ENCODE measurements at places on chromosomes 6 and 20.

- no peak for DNase-seq
These were observed 891 bp upstream of the POU3F2 start for GRCh38 chr6:98833307-98834059.

GRCh38 chr6:8589941-8590729 lies 154.8 kb upstream of the SLC35B3 start:
- no peak for DNase-seq

- no peak for DNase-seq
These were observed 78.4 kb upstream of the SLC22A23 start for GRCh38 chr6:3535033-3535775.

- no peak for DNase-seq
These were observed 4.0 kb upstream of the ZNF217 start for GRCh38 chr20:53597521-53598120.

DNA sequence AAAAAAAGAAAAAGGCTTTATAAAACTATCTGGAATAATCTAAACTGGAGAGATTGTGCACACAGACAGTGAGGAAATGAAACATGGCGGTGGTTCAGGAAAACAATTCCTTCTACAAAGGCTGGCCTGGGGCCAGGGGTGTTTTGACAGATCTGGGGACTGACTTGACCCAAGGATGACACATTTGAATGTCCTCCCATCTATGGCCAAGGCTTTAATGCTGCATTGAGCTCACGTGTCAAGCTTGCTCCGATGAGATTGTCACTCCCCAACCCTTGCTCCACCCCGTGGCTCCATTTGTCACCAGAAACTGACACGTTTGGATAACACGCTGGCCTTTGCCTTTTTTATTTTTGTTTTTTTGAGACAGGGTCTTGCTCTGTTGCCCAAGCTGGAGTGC lies 156.1 kb downstream of the ZFP64 start:
- DNase-seq, result no peak

GRCh38 chr6:98971303-98971702 lies 23.6 kb upstream of the FBXL4 start:
- DNase-seq, result no peak

- no peak for DNase-seq
These were observed 932.0 kb downstream of the C6orf118 start for GRCh38 chr6:164377348-164377918.

GRCh38 chr20:25353747-25354705 lies 36.6 kb downstream of the ABHD12 start:
- DNase-seq, result no peak

- no peak for DNase-seq
These were observed 27.0 kb downstream of the STK4 start for GRCh38 chr20:44993343-44993742.

- DNase-seq, result no peak
These were observed 397.1 kb downstream of the ARHGAP18 start for GRCh38 chr6:129312880-129313279.

DNA sequence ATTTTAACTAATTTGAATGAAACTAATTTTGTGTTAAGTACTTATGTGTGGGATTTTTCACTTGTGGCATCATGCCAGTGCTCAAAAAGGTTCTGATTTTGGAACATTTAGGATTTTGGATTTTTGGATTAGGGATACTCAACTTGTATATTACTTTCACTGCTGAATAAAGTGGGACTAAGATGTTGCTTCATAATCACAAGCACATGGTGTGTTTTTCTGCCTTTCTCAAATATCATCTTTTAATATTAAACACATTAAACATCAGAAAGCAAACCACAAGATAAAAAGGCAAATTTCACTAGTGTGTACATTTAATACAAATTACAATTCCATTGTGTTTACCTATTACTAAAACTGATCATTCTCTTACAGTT lies 89.8 kb downstream of the ARHGAP18 start:
- DNase-seq, result no peak

GRCh38 chr20:50491926-50492634 lies 18.1 kb upstream of the PTPN1 start:
- no peak for DNase-seq

DNA sequence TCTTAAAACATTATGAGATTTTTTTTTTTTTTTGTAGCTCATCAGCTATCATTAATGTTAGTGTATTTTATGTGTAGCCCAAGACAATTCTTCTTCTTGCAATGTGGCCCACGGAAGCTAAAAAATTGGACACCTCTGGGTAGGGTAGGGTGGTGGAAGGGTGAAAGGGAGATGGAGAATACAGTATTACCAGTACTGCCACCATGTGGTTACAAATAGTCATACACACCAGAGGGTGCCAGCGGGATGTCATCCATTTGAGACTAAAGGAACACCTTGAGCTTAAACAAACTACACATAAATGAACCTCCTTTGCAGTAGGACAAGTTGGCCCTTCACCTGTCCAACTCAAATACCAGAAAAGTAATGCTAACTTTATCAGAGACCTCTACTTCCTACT lies 601.9 kb downstream of the HTR1B start:
- no peak for DNase-seq

DNA sequence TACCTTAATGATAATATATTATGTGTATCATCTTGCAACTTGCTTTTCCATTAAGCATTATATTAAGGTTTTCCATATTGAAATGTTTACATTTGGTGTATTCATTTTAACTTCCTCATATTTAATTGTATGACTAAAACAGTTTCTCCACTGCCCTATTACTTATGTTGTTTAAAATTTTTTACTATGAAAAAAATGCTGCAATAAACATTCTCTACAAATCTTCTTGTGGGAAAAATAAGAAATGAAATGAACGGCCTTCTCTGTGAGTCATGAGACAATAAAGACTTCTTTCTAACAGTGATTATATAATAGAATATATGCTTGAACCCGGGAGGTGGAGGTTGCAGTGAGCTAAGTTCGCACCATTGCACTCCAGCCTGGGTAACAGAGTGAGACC lies 25.5 kb downstream of the FASTKD5 start:
- DNase-seq, result no peak

DNA sequence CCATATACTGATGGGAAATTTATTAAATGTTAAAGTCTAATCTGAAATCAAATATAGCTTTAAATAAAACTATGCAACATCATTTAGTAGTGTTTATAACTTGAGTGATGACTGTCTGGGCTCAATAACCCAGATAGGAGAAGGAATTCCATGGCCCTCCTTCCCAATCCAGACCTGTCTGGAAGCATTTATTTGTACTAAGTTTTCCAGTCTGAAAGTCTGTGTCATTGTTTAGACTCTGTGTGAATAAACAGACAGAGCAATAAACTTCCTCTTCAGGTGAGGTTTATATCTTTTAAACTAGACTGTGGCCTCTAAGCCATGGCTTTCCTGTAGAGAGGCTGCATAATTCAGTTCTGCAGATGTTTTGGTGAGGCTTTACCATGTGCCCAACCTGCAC lies 176.4 kb downstream of the SOX4 start:
- DNase-seq, result no peak

DNA sequence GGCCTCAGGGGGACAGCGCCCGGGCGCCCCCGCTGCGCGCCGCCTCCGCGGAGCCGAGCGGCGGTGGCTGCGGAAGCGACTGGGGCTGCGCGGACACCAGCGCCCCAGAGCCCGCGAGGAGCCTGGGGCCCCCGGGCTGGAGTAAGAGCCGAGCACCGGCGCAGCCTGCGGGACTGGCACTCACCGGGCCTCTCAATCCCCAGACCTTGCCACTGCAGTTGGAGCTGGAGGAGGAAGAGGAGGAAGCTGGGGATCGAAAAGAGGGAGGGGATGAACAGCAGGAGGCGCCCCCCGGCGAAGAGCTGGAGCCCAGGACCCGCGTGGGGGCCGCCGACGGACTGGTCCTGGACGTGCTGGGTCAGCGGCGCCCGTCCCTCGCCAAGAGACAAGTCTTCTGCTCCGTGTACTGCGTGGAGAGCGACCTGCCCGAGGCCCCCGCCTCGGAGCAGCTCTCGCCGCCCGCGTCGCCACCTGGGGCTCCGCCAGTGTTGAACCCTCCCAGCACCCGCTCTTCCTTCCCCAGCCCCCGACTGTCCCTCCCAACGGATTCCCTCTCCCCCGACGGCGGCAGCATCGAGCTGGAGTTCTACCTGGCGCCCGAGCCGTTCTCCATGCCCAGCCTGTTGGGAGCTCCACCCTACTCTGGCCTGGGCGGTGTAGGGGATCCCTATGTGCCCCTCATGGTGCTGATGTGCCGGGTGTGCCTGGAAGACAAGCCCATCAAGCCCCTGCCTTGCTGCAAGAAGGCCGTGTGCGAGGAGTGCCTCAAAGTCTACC lies 590 bp downstream of the RNF217 start:
- no peak for DNase-seq

DNA sequence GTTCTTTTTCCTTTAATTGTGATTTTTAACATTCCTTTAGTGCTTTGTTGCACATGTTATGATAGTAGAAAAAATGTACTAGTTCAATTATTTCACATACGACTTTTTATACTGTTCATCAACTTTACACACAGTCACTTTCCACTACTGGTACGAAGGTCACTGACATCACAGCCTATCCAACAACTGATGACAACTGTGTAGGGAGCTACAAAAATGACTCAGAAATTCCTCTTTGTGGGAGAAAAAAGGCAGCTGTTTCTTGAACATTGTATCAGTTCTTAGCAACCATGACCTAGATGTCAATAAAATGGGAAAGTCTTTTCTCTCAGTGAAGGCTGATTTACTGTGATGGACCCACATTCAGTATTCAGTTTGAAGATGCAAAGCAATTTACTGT lies 7.0 kb upstream of the ID4 start:
- DNase-seq, result no peak

- DNase-seq, result no peak
These were observed 130.5 kb downstream of the TTLL2 start for GRCh38 chr6:167455371-167455770.

DNA sequence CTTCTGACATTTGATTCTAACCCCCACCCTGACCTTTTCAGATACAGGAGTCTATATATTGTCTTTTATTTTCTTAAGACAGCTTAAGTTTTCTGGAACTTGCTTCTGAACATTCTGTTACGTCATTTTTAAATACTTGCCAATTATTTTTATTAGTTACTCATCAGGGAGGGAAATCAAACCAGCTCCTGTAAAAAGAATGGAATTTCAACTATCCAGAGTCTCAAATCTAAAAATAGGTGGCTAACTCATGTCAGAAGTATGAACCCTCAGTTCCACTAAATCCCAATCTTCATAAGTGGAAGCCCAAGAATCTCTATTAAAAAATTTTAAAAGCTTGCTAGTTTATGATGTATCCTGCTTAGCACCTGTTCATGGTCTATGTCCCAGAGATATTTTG lies 900.0 kb downstream of the KIF16B start:
- no peak for DNase-seq

GRCh38 chr6:56902641-56903464 lies 52.1 kb upstream of the BEND6 start:
- DNase-seq, result no peak

DNA sequence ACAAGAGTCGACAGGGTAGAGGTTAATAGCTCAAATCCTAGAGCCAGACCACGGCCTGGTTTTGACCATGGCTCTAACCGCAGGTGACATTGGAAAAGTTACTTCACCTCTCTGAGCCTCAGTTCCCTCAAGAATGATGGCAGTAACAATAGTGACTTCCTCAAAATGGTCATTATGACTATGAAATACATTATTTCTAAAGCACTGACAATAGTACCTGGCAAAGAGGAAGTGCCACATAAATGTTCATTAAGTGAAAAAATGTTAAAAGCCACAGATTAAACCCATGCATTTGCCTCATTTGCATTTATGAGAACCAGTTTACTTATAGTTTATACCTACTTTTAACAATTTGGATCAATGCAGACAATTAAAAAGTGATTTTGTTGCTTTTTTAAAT lies 12.3 kb downstream of the BTBD3 start:
- DNase-seq, result no peak

GRCh38 chr20:59044295-59044694 lies 1.7 kb upstream of the PRELID3B start:
- no peak for DNase-seq

DNA sequence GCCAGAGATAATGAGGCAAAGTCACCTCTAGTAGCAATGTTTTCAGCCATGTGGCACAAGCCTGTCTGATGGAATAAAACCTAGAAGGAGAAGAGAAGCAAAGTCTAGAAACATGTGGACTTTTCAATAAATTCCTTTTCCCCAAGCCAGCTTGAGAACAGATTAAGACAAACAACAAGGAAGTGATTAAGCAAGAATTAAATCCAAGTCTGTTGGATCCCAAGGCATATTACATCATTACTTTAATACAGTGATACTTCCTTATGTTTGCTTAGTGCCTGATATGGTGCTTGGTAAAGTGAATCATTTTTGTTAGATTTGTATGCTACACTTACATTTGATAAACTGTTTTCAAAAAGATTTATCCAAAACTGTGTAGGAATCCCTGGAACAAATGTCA lies 260.3 kb upstream of the FAM83B start:
- no peak for DNase-seq

- no peak for DNase-seq
These were observed 63.0 kb upstream of the RIN2 start for GRCh38 chr20:19695081-19695480.

- DNase-seq, result no peak
These were observed 2.3 kb downstream of the LRP11 start for GRCh38 chr6:149861603-149862423.

DNA sequence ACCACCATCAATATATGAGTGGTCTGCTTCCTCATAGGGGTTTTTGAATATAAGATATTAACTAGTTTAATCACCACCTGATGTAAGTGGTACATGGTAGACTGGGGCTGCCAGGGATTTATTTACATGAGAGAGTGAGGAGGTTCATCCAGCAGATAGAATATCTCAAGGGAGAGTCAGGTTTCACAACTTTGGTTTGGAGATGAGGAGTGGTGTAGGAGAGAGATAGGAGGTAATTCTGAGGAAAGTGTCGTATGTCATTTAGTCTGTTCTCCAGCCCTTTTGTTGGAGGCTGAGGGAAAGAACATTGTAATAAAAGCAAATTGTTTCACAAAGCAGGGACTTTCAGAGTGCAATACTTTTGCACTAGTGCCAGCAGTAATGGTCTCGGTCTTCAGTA lies 16.8 kb downstream of the L3MBTL3 start:
- no peak for DNase-seq

DNA sequence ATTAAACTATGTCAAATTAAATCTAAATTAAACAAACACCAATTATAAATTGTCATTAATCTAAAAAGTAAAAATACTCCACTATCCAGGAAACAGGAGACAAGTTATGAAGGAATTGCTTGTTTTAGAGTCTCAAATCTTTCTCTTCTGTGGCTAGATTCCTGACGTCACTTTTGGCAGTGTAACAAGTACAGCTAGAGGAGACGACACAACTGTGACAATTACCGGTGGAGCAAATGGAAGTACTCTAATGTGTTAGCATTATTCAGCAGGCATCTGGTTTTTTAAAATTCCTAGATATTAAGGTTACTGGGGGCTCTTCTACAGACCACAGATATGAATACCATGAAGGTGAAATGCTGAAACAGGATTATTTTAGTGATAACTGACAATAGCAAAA lies 1042.7 kb downstream of the EPHA7 start:
- DNase-seq, result no peak
